ENCODE measurements at places on chromosomes 16 and 17.
A peak's percentile ranks its signal among the peaks of the same experiment; 100 is the strongest.

DNA sequence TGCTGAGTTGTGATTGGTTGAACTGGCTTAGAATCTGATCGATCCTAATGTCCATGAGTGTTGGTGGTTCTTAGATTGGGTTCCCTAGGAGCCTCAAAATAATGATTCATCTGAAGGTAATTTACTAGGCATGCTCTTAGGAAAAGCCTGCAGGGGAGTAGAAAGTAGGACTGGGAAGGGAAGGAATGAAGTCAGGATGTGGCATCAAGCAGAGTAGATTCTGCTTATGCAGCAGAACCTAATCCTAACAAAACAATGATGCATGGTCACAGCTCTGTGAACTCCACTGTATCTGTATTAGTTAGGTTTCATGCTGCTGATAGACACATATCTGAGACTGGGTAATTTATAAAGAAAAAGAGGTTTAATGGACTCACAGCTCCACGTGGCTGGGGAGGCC, 132.5 kb downstream of the HS3ST2 start:
- DNase-seq = no peak

- DNase-seq = no peak
These were observed 1.5 kb upstream of the SREBF1 start for GRCh38 chr17:17837966-17838962.

DNA sequence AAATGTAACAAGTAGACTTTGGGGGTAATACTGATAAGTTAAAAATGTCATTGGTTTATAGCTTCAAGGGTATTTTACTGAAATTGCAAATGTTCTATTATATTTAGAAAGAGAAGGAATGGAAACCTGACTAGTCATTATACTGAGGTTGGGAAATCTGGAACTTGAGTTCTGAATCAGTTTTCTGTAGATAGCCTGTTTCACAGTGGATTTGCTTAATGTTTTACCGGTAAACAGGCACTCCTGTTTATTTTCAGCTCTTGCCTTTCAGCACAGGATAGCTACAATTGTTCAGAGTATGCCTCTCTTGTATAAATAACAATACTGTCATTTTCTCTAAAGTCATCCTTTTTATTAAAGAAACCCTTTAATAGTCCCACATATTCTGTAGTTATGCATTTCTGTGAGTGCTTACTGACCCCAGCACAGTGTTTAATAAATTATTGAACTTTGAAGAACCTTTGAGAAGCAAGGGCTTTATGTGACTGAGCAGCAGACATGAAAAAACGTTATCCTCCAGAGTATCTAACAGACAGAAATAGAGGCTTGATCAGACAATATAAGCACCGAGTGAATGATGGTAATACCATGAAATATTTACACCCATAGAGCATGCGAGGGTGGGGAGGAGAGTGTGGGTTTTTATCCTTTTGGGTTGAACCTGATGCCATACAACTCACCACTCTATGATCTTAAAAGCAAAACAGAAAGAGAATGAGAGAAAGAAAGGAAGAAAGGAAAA, 58.2 kb downstream of the FTO start:
- DNase-seq = no peak

GRCh38 chr17:62760059-62760944, 47.8 kb downstream of the MARCHF10 start:
- no peak for DNase-seq

DNA sequence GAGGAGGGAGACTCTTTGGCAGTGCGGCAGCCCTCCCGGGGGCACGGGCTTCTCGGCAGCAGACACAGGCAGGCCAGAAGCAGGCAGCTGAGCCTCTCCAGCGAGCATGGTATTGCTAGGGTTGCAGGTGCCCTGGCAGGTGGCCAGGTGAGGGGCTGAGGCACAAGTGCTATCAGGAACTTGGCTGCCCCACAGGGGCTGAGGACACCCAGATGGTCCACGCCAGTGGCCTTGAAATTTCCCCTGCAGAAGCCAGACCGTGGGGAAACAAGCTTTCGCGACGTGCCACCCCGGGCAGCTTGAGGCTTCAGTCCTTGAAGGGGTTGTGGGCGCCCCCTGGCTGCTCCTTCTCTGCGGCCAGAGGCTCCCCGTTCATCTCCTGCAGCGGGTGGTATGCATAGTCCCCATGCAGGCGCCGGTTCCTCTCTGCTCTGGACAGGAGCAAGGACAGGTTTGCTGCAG, 8.5 kb downstream of the NAGPA start:
- no peak for DNase-seq

DNA sequence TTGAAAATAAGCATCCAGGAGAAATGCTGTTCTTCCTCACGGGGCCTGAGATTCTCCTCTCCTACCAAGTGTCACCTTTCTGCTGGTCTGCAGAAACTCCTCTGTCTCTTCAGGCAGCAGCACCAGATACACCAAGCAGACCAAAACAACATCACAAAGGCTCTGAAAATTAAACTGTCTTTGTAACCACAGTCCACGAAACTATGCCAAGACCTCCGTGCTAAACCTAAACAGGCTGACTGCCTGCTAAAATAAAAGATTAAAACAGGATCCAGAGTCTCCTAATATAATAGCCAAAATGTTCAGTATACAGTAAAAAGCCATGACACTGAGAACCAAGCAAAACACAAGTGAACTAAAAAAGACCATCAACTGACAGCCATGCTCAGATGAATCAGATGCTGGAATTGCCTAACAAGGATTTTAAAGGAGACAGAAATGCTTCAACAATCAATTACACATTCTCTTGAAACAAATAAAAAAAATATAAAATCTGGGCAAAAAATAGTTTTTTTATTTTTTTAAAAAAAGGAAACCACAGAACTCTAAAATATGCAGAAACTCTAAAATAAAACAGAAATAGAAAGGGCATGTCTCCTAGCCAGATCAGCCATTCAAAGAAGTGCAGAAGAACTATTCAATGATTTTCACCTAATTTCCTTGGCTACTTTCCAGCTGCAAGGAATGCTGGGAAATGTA, 50.3 kb upstream of the TOX3 start:
- DNase-seq = no peak

DNA sequence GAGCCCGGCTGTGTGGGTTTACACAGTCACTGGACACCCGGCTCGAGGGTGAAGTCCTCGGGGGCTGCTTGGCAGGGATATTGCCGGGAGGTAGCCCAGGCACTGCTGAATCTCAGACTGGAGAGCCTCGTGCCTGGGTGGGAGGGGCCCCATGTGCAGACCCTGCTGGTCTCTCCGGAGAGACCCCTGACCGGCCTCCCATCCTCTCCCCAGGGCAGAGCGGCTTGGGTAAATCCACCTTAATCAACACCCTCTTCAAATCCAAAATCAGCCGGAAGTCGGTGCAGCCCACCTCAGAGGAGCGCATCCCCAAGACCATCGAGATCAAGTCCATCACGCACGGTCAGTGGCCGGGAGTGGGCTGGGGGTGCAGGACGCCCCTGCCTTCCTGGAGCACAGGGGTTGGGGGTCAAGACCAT, 346.5 kb downstream of the SEC14L1 start:
- no peak for DNase-seq

DNA sequence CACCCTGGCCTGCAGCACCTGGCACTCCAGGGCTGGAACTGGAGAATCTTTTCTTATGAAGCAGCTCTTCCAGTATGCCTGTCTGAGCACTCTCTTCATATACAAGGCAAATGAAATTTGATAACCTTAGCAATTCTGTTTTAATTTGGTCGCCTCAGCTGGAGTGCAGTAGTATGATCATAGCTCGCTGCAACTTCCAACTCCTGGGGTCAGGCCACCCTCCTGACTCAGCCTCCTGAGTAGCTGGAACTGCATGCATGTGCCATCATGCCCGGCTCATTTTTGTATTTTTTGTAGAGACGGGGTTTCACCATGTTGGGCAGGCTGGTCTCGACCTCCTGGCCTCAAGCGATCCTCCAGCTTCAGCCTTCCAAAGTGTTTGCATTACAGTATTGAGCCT, 140.8 kb upstream of the CHMP6 start:
- no peak for DNase-seq

DNA sequence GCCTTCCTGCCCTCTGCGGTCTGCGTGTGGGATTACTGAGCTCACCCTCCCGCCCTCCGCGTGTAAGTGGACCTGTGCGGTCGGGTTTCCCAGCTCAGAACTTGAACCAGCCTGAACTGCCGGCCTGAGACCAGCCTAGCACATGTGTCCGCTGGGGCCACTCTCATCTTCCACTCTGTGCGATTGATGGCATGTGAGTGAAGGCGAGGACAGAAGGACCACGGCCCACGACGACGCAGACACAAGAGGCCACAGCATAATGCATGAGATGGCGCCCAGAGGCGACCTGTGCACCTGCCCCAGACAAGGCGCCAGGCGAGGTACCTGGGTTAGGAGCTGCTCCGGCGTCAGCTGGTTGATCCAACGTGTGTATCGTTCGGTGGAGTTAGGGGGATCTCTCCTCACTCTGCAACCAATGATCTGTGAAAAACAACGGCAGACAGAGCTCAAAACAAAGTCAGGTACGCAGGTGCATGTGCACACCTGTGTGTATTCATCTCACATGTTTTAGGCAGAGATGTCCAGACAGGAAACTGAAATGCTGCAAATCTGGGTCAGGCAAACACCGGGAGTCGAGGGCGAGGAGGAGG, 74.5 kb upstream of the METRNL start:
- no peak for DNase-seq

DNA sequence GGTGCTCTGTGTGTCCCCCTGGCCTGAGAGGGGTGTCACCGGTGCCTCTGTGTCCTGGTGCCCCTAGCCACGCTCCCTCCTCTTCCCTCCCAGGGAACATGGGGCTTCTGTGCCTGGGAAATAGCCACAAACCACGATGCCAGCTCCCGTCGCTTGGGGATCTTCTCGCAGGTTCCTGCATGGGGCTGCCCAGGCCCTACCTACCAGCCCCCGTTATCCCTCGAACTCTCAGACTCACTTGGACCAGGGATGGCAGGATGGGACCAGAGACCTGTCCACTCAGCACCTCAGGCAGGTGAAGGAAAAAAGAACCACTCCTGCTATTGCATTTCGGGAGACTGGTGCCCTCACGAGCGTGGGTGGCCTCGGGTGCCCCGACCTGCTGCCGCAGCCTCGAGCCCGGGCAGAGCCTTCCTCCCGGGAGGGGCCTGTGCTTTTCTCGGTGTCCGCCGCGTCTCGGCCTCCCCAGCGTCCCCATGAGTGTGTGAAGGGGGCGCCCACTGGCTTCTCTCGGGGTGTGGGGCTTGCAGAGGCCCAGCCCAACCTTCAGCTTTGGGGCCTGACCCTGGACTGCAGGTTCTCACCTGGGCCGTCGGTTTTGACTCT, 41.0 kb upstream of the GNG13 start:
- no peak for DNase-seq

- no peak for DNase-seq
These were observed 6.8 kb upstream of the SULT1A1 start for GRCh38 chr16:28616636-28617035.

DNA sequence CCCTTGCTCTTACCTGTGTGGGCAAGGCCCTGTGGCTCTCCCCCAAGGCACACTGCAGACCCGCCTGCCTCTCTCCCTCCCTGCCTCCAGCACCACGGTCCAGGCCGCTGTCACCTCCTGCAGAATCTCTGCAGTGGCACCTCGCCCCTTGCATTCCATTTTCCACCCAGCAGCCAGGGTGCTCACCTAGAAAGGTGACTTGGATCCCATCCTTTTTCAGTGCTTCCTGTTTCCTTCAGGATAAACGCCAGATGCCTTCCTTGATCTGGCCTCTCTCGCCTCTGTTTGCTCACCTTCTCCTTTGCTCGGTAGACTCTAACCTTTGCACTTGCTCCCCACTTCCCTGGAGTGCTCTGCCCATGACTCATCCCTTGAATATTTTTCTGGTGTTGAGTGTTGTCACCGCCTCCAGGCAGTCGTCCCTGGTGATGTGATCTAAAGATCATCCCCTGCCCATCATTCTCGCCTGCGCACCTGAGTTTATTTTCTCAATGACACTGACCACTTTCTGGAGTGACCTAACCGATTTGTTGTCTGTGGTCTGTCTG, 79.2 kb upstream of the LGALS9 start:
- DNase-seq = no peak

DNA sequence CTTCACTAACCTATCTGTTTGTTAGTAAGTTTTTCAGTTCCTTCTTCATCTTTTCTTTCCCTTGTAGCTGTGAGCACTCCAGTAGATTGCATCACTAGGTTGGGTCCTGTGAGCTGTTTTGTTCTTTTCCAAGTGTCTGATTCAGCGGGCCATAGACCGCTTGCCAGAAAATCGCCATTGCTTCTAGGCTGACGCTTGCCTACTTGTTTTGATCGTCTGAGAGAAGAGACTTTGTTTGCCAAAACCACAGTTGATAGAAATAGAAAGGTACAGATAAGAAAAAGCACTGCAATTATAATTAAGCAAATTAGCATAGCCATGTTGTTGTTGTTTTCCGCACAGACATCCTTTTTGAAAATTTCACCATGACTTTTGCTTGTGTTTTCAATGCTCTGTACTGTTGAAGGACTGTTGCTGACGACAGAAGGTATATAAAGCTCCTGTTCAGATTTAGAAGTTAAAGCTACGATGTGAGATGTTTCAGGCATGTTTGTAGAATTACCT, 3.1 kb downstream of the EVI2A start:
- DNase-seq = no peak

- DNase-seq = peak; percentile 49
These were observed 13.1 kb downstream of the CTRB2 start for GRCh38 chr16:75193730-75194444.

GRCh38 chr17:30112794-30113193, 3.8 kb upstream of the NSRP1 start:
- no peak for DNase-seq

GRCh38 chr16:73572135-73572828, 524.4 kb upstream of the ZFHX3 start:
- DNase-seq = no peak

GRCh38 chr17:40326832-40327199, 17.8 kb downstream of the RARA start:
- no peak for DNase-seq

- no peak for DNase-seq
These were observed 20.3 kb downstream of the KATNB1 start for GRCh38 chr16:57755726-57756423.
